ENCODE measurements at places on chromosomes 1 and 21. TPM values are rescaled to one million over a fixed set of nuclear protein-coding genes. Genes with fewer than 3 reads are reported as not detected.

The EDARADD gene
- 0.32 TPM for total RNA-seq

The PRAMEF11 gene
- total RNA-seq: not detected

The UROD gene
- 77.1 TPM for total RNA-seq

DNA sequence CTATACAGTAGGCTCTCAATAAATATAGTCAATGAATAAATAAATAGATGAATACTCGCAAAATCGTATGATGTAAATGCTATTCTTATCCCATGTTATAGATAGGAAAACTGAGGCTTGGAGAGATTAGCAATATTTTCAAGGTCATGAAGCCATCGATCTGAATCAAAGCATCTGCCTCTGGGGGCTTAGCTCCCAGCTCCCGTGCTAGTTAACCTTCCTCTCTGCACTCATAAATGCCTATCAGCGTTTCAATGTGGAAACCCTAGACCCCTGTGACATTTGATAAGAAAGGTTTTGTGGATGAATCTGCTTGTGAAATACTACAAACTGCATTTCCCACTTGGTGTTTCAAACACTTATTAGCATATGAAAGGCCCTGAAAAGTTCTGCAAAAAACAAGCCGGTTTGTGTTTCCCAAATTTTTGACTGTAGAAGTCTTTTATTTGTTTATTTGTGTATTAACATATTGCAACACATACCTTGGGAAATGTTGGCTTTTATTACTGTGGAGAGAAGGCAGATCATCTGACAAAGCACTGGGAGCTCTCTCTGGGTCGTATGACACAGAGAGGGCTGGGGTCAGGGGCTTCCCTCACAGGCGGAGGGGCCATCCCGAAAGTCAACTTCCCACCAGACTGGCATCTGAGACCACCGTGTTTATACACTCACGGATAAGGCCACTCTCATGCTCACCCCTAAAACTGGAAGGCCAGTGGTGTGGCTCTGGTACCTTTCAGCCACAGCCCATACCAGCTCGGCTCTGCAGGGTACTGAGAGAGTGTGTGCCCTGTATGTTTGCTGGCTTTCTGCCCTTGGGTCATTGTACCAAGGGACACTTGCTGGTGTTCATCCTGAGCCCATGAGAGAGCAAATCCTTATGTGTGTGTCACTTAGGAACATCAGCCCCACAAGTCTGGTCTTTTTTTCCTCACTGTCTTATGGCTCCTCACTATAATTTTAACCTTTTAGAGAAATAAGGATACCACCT is 993 bp upstream of the PROK1 start:
- DNase-seq: no peak

DNA sequence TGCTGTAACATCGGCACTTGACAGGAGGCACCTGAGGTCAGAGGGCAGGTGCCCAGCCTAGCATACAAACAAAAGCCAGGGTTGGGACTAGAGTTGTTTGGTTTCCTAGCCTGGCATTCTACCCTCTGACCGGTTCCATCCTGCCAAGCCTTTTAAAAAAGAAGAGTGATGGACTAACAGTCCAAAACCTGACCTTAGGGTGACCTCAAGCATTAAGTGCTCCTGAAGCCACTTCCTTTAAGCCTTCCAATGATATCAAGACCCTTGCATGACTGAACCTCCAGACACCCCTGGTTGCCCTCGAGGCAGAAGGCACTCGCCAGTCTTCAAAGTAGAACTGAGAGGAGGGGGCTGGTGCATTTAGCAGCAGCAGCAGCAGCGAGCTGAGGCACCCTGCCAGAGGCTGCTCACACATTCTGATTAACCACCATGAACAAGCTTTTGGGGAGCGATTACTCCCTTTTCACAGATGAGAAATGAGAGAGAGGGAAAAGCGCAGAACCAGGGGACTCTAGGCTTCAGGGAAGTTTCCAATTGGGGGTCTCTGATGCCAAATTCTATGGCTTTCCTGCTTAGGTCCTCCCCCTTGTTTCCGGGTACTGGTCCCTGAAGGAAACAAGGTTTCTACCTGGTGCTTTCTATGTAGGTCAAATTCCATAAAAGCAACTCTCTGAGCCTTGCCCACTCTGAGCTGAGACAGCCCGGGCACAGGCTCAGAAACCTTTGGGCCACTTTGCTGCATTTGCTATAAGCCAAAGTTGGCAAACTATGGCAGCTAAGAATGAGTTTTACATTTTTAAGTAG is 9.2 kb downstream of the SLC2A1 start:
- DNase-seq: no peak

DNA sequence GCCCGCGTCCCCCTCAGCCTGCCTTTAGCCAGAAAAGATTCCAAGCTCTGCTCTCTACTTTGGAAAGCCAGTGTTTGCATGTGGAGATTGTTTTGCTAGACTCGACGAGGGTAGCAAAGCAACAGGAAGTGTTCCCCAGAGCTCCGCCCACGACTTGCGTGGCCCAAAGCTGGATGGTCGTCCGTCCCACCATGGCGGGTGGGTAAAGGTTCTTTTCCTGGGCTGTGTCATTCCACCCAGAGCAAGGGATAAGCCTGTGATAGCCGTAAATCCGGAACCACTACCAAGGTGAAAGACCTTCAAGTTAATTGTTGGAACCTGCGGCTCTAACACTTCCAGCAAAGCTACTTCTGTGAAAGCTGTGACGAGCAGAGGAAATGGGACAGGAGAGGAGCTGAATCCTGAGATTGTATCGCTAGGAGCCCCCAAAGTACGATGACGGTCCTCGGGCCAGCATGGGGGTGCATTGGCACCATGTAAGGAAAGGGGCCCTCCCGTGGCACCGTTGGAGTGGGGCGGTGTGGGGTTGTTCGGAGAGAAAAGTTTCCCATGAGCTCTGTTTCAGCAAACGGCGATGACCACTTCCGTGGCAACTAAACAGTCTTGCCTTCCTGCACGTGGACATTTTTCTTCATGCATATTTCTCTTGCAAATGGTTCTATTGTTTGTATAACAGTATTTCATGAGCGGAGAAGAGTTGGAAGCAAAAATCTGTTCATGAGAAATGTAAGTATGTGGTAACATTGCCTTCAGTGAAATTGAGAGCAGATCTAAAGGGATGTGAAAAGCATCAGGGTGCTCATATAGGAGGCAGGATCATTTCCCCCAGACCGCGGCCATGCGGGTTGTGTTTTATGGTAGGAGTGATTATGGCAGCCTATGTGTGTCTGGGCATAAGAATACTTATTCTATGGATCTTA is 8.4 kb downstream of the MX2 start:
- no peak for DNase-seq

DNA sequence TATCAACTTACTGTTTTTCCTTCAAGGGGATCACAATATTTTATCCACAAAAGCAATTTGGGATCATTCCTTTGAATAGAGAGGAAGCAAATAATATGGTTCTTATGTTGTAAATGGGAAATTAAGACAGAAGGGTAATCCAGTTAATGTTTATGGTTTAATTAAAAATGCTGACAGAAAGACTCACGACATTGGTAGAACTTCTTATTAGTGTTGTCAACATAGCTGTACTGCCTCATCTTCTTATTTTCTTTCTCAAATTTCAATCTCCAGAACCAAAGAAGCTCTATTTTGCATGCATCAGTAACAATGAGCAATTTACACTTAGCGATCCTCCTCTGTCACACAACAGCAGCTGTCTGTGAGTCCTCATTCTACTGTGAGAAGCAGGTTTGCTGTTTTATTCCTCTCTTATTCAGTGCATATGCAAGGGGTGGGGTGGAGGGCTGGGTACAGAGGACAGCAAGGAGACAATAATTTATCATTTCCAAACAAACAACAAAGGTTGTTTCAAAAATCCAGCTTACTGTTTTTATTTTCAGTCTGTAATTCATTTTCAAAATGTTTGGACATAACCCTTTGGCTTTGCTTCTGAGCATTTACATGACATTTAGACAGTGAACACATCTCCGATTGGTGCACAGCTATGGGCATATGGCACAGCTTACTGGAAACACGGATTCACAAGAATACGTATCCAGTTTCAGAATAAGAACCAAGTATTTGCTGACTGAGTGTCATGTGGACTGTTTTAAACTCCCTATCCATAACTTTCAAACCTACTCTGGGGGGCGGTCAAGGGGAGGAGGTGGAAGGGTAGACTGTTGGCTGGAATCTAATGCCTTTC is 335.9 kb downstream of the RGS7 start:
- DNase-seq: no peak

DNA sequence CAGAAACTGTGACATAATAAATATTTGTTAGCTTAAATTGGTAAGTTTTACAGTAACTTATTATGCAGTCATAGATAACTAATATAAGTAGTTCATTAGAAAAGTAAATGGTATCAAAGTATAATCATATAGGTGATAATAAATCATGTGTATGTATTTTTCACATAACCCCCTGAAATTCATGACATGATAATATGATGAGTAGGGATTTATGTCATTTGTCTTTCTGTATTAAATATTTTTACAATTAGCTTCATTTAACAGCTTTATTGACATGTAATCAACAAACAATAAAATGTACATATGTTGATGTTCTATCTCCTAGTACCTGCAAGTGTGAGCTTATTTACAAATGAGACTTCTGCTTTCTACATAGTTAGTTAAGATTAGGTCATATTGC is 9.8 kb upstream of the FCGR2A start:
- DNase-seq: no peak

DNA sequence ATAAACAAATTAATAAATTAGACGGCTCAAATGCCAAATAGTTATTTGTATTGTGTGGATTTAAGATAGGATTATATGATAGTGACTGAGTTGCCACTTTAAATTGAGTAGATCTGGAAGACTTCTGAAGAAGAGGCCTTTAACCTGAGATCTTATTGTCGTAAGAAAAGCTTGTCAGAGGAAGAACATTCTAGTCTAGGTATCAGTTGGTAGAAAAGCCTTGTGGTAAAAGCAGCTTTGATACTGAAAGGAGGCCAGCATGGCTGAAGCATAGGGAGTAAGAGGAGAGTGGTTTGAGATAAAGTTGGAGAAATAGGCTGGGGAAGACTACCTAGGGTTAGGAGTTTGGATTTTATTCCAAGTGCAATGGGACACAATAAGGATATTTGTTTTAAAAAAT is 29.1 kb downstream of the SLC30A7 start:
- no peak for DNase-seq

GRCh38 chr1:15290382-15290781 is 43.4 kb downstream of the FHAD1 start:
- no peak for DNase-seq

- no peak for DNase-seq
These were observed 4.0 kb upstream of the DMRTA2 start for GRCh38 chr1:50427086-50427817.

DNA sequence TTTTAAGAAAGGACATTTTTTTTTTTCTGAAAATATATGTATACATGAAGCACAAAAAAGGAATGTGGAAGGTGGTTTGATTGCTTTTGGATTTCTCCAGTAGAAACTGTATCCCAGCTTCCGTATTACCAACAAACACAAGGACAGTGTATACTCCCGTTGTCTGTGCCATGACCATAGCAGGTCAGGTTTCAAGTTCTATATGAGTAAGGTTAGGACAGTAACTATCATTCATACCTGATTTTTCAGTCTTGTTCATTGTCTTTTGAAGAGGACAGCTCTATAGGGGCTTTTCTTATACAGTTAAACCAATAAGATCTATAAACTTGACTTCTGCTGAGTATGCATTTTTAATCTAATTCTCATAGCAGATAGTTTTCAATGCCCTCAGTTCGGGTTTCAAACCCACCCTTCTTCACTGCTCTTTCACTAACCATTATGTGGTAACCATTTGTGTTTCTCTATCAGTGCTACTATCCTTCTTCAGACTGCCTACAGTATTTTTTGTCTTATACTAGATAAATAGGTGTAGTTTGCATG is 19.6 kb downstream of the UBAP2L start:
- no peak for DNase-seq

GRCh38 chr1:208058756-208059155 is 147.8 kb upstream of the CD34 start:
- no peak for DNase-seq

GRCh38 chr1:54122135-54122751 is 30.6 kb downstream of the CDCP2 start:
- no peak for DNase-seq

GRCh38 chr1:43980255-43981134 is 1.5 kb downstream of the B4GALT2 start:
- no peak for DNase-seq

DNA sequence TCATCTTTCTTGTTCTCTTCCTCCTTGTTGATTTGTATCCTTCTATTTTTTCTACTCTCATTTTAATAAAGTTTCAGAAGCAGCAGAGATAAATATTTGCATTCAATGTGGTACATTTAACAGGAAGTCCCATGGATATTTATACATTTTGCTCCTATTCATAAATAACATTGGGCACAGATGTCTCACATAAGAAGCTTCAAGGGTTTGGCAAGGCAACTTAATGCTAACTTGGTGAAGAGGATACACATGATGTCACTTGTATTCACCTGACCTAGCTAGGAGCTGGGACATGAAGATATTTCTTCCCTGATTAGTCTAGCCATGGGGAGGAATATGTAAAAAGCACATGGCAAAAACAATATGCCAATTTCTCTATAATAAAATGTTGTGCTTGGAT is 65.1 kb upstream of the DUSP10 start:
- no peak for DNase-seq

DNA sequence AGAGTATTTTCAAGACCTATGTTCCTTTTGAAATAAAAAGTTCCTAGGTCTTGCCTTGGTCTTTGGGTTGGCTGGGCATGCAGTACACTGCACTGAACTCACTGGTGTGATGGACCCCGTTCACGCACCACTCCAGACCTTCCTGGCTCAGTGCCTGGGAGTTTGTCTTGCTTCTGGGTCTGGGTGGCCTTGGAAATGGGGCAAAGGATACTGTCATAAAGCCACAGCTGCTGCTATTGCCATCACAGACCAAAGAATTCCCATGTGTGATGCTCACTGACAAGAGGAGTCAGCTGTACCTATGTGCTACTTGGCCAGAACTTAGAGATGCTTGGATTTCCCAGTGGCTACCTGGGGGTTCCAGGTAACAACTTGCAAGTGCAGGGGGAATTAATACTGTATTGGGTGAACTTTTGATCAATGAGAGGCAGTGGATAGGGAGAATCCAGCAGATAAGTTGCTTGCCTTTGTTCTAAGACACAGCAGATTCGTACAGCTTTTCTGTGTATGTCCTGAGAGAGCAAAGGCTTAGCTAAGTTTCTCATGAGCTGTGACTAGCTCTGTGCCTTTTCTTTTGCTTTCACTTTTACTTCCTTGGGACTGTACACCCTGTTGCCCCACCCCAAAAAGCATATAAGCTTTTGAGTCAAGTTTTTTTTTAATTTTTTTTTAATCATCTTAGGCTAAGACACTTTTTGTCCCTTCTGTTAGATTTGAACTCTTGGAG is 115.3 kb downstream of the RUNX1 start:
- no peak for DNase-seq

GRCh38 chr1:160432371-160432786 is 32.0 kb downstream of the VANGL2 start:
- no peak for DNase-seq

GRCh38 chr1:29971703-29972102 is 735.4 kb downstream of the PTPRU start:
- DNase-seq: no peak

DNA sequence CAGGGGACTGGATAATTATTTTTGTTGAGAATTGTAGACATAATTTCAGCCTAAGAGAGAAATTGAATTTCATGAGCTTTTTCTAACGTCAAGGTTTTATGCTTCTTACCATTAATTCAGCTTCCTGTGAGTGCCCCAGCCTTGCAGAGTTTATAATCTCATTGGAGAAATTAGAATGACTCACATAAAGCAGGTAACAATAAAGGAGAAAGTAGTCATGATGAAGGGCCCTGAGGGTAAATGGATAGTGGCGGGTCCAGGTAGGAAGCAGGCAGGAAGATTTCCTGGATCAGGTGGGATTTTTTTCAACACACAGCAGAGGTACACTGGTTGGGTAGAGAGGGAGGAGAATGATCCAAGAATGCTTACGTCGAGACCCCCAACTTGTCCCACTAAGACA is 311.4 kb downstream of the BARHL2 start:
- DNase-seq: no peak

Data from breast epithelium (tissue), 4 donors.